Immature natural killer cell (primary cell): ENCODE measurements at places on chromosomes 2 and 18. TPM values are rescaled to one million over a fixed set of nuclear protein-coding genes. Genes with fewer than 3 reads are reported as not detected.
A peak's percentile ranks its signal among the peaks of the same experiment; 100 is the strongest.

DNA sequence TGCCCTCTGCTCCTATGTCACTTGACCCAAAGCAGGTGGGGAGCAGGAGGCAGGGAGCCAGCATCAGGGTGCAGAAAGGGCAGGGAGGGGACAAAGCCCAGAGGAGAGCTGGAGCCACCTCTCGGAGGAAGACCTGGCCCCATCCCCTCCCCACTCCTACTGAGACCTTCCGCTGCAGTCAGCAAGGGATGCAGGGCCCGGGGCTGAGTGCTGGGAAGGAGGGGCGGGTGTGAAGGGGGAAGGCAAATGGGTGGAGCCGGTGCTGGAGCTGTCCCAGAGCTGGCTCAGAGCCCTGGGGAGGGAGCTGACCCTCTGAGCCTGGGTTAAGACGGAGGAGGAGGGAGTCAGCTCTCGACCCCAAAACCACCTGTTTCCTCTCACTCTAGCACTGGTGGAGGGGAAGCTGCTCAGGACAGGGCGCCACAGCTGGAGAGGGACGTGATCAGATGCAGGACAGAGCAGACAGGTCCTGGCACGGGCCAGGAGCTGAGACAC is 33.8 kb downstream of the HS1BP3 start:
- peaks cover 24% of the 10 kb centered on the region for H3K36me3 ChIP-seq
- H3K4me3 ChIP-seq: no peak overlapping the region
- peaks cover 16% of the 10 kb centered on the region for H3K4me1 ChIP-seq
- no peaks in the 10 kb centered on the region for H3K27me3 ChIP-seq
- no peak overlapping the region for H3K27ac ChIP-seq
- no peak for DNase-seq

- no peak overlapping the region for H3K4me3 ChIP-seq
- no peaks in the 10 kb centered on the region for H3K4me1 ChIP-seq
- H3K36me3 ChIP-seq: no peaks in the 10 kb centered on the region
- H3K27ac ChIP-seq: no peak overlapping the region
Measured at GRCh38 chr18:76323891-76324290, 171.2 kb downstream of the ZNF516 start.

DNA sequence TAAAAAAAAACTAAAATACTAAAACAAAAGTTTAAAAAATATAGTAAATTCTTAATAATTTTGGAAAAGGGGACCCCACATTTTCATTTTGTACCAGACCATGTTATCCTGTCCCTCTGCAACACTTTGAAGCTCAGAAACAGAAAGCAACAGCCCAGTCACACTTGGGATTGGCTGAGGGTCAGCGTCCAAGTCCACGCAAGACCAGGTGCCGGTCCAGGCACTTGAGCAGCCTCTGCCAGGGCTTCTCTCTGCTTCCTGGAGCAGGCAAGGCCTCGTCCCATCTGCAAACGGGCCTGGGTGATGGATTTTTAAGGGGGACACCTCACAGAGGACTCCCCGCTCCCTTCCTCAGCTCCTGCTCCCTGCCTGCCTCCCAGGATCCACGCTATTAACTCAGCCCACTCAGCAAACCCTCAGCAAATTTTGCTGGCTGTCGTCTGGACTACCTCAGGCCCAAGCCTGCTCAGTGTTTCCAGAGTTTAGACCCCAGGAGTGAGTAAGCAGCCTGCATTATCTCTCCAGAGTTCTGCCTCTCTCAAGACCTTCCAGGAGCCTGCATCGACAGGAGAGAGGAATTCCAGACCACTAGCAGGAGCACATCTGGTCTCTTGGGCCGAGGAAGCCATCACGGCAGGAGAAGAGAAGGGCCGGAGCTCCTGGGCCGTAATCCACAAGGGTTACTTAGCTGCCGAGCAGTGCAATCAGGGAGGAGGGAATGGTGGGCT is 88.7 kb upstream of the STPG4 start:
- no peaks in the 10 kb centered on the region for H3K36me3 ChIP-seq
- no peak overlapping the region for H3K4me3 ChIP-seq
- H3K27me3 ChIP-seq: peaks cover 2% of the 10 kb centered on the region
- no peak for DNase-seq
- no peak overlapping the region for H3K27ac ChIP-seq

DNA sequence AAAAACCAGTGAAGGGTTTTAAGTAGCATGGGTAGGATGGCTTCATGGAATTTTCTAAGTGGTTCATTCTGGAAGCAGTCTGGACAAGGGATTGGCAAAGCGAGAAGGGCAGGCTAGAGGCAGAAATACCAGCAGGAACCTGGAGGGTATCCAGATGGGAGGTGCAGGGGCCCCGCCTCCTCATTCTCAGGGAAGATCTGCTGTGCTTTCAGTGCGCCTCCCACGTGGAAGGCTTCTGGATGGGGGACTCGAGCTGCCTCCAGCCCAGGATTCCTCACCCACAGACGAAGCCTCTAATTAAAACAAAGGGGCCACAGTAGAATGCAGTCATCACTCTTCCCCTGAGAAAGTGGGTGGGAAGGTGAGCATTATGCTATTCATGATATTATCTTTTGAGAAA is 79.8 kb downstream of the VSNL1 start:
- H3K27me3 ChIP-seq: peaks cover 2% of the 10 kb centered on the region
- no peak for DNase-seq
- no peaks in the 10 kb centered on the region for H3K36me3 ChIP-seq
- H3K27ac ChIP-seq: no peak overlapping the region

DNA sequence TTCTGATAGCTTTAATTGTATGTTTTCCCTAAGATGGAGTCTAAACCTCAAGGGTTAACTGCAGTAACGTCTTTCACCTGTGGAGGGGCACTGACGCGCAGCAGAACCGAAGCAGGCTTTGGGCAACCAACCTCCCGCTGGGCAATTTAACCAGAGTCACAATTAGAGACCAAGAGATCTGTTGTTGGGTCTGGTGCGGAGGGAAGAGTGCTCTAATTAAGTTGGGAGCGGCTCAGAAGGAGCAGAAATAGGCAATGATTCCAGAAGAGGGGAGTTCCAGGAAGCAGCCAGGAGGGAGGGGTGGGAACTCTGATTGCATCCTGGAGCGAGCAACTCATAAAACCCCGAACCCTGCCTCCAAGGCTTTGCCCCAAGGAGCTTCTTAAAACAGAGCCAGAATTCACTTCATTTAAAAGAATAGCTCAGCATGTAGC is 245.8 kb downstream of the PAX3 start:
- H3K27me3 ChIP-seq: peaks cover 3% of the 10 kb centered on the region
- no peaks in the 10 kb centered on the region for H3K4me1 ChIP-seq
- no peaks in the 10 kb centered on the region for H3K36me3 ChIP-seq
- DNase-seq: no peak
- H3K27ac ChIP-seq: no peak overlapping the region
- H3K4me3 ChIP-seq: no peak overlapping the region

GRCh38 chr2:204880928-204881327 is 335.7 kb downstream of the PARD3B start:
- no peak for DNase-seq
- no peak overlapping the region for H3K4me3 ChIP-seq
- peaks cover 1% of the 10 kb centered on the region for H3K27me3 ChIP-seq
- no peaks in the 10 kb centered on the region for H3K36me3 ChIP-seq
- H3K27ac ChIP-seq: no peak overlapping the region

GRCh38 chr2:200968735-200969134 is 5.3 kb upstream of the ORC2 start:
- H3K27ac ChIP-seq: peak overlapping the region; percentile 4
- no peaks in the 10 kb centered on the region for H3K27me3 ChIP-seq
- H3K36me3 ChIP-seq: no peaks in the 10 kb centered on the region
- DNase-seq: no peak
- peaks cover 16% of the 10 kb centered on the region for H3K4me1 ChIP-seq

DNA sequence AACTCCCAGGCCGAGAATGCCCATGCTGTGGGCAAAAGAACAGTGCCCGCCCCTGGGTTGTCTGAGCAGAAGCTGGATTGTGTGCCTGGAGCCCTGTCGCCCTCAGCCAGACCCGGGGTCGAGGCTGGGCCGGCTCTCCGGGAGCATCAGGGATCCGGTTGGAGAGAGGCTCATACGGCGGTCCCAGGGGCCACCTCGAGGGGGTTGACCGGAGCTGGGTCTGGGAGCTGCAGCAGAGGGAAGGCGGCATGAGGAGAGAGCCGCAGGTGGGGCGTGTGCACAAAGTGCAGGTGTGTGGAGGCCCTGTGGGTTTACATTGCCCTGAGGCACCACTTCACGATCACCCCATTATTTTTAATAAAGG is 39.5 kb downstream of the MBP start:
- DNase-seq: no peak
- H3K4me1 ChIP-seq: peaks cover 94% of the 10 kb centered on the region
- peaks cover 29% of the 10 kb centered on the region for H3K36me3 ChIP-seq
- H3K27ac ChIP-seq: peak overlapping the region; percentile 100
- H3K4me3 ChIP-seq: peak overlapping the region; percentile 81
- H3K27me3 ChIP-seq: peaks cover 11% of the 10 kb centered on the region

- peaks cover 48% of the 10 kb centered on the region for H3K4me1 ChIP-seq
- DNase-seq: no peak
- H3K4me3 ChIP-seq: no peak overlapping the region
- H3K27me3 ChIP-seq: peaks cover 3% of the 10 kb centered on the region
Measured at GRCh38 chr2:10038716-10039115, 4.6 kb upstream of the KLF11 start.

DNA sequence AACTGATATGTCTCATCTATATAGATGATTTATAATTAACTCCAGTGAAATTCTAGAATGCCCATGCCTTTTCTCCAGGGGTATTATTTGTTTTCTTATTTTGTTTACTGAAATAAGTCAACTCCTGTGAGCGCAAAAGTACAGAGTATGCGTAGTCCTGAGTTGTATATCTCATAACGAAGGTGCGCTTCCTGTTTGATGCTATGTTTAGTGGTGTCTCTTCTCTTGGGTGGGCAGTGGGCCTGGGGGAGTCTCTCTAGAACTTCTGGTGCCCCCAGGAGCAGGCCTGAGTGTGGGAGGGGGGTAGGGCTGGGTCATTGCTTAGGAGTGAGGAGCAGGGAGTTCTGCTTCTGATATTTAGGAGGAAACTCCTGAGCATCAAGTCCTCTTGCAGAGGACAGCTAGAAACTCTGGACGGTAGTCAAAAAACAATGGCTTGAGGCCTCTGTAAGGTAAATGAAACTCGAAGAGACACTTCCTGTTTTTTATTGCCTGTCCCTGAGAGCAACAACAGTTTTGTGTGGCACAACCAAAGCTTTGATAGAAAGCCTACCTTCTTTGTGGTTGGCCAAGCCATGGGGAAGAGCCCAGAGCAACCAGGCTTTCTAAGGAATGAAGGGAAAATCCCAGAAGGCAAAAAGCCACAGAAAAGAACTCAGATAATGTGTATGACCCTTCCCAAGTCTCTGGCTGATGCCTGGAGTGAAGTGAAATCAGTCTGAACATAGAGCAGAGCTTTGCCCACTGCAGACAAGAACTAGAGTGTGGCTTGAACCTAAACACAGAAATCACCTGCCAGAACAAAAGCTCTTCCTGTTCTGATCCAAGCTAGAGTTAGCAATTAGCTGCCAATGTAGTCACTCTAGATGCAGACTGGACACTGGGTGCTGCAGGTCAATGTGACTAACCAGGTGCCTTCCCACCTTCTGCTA is 8.5 kb upstream of the SP140L start:
- H3K36me3 ChIP-seq: peaks cover 20% of the 10 kb centered on the region
- peak overlapping the region; percentile 86 for H3K4me3 ChIP-seq
- DNase-seq: no peak

DNA sequence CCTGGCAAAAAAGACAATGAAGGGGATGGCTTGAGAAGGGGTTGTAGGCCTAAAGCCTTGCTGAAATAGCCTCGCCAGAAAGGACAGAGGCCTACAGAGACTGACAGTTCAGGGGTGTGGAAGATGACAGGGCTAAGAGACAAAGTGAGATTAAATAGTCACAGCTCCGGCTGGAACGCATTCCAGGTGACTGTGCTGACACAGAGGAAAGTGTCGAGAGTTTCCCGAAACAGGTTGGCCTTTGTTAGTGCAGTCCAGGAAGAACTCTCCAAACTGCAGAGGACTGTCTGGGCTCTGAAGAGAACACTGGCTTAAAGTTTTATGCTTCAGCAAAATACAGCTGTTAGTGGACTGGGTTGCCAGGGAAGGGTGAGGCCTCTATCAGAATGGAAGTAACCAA is 52.8 kb downstream of the METTL4 start:
- H3K4me3 ChIP-seq: no peak overlapping the region
- peaks cover 7% of the 10 kb centered on the region for H3K36me3 ChIP-seq
- peaks cover 16% of the 10 kb centered on the region for H3K4me1 ChIP-seq
- no peak for DNase-seq
- H3K27ac ChIP-seq: no peak overlapping the region

DNA sequence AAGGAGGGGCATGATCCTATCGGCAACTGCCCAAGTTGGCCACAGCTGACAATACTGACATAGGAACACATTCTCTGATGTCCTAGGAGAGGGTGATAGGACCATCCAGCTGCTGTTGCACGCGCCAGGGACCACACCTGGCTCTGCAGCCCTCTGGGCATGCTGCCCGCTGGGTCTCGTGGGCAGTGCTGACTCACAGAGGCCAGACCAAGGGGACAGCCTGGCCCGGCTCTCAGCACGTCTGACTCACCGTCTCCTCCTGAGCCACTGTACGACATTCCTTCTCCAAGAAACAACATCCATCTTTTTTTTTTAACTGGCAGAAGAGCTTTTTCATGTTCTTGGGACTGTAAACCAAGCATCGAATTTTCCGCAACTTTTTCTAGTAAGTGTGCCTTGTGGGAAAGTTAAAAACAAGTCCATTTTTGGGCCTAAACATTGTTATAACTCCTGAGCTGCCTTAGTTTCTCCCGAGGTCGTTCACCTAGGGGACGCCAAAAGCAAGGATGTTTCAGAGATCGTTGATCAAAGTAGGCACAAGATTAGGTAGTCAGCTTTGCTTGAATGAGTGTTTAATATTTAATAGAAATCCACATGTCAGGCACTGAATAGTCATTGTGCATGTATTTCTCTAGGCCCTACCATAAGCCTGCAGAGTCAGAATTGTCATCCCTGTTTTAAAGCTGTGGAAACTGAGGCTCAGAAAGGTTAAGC is 100.3 kb downstream of the TTC32 start:
- H3K27ac ChIP-seq: no peak overlapping the region
- H3K4me1 ChIP-seq: no peaks in the 10 kb centered on the region
- H3K27me3 ChIP-seq: peaks cover 4% of the 10 kb centered on the region
- no peak for DNase-seq
- H3K36me3 ChIP-seq: no peaks in the 10 kb centered on the region

DNA sequence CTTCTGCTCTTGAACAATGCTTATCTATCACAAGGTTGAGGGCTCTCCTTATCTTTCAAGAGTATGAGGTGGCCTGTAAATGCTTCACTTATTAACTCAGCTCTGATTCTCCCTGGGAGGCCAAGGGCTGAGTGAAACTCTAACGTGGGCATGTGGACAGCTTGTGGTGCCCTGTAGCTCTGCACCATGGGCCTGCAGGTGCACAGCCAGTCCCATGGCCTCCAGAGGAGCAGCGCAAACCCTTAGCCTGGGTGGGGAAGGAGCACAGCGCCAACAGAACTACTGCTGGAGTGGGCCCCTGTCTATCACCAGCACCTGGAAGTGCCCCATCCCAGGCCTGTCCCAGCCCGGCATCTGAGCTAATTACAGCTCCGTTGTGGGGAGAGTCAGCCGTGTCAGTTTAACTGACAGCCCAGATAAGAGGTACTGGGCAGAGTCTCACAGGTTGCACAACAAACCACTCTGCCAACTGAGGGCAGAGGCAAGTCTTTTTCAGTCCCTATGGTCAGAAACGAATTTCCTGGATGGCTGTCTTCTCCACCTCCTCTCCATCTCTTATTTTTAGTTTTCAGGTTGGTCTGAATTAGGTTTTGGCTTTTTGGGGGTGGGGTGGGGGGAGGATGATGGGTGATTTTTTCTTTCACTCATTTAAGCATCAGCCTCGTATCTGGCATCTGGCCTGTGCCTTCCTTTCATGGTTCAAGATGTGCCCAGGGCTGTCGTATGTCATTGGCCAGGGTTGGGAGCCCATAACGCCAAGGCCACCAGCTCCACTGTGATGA is 219.5 kb downstream of the BCL2 start:
- H3K27ac ChIP-seq: no peak overlapping the region
- peaks cover 67% of the 10 kb centered on the region for H3K4me1 ChIP-seq
- peaks cover 5% of the 10 kb centered on the region for H3K36me3 ChIP-seq
- peak overlapping the region; percentile 63 for H3K4me3 ChIP-seq

ASB18 gene
- polyA plus RNA-seq: not detected

FN1 gene
- polyA plus RNA-seq: 0.69 TPM

HOXD13 gene
- not detected for polyA plus RNA-seq

SDC1 gene
- polyA plus RNA-seq: not detected
